ENCODE measurements at places on chromosomes 5 and 9.

- peak; percentile 60 for DNase-seq
Measured at GRCh38 chr5:168851902-168852321, 272.7 kb upstream of the PANK3 start.

- DNase-seq: no peak
Measured at GRCh38 chr5:80189201-80189600, 66.6 kb downstream of the SERINC5 start.

DNA sequence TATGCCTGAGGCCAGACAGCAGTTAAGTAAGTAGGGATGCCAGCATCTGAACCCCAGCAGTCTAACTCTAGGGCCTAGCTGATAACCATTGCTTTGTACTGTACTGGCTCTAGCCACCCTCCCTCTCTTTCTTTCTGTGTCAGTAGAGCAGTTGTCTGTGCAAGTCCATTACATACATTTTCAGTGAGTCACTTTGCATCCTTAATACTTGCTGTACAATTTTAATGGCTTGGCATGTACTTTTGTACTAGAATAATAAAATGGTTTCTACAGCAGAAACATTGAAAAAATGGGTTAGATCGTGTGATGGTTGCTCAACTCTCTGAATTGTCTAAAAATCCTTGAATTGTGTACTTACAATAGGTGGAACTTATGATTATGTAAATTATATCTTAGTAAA, 1.5 kb upstream of the TTC39B start:
- no peak for DNase-seq

DNA sequence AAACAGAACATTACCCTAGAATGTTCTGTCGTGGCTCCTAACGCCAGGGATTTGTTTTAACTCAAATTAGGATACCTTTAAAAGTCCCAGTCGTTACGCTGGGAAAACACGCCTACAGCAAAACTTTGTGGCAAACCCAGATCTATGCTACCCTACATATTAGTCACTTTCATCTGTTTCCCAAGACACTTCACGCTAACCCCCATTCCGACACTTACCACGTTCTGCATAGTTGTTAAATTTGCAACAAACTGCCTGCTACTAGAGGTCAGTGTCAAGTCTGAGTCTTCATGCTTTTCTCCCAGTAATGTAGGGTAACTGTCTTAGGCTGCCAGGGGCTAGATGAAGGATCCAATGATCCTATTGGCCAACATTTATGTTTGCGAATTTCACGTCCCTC, 140.3 kb downstream of the RASEF start:
- DNase-seq: no peak

GRCh38 chr9:94443032-94443722, 111.7 kb upstream of the PCAT7 start:
- no peak for DNase-seq

DNA sequence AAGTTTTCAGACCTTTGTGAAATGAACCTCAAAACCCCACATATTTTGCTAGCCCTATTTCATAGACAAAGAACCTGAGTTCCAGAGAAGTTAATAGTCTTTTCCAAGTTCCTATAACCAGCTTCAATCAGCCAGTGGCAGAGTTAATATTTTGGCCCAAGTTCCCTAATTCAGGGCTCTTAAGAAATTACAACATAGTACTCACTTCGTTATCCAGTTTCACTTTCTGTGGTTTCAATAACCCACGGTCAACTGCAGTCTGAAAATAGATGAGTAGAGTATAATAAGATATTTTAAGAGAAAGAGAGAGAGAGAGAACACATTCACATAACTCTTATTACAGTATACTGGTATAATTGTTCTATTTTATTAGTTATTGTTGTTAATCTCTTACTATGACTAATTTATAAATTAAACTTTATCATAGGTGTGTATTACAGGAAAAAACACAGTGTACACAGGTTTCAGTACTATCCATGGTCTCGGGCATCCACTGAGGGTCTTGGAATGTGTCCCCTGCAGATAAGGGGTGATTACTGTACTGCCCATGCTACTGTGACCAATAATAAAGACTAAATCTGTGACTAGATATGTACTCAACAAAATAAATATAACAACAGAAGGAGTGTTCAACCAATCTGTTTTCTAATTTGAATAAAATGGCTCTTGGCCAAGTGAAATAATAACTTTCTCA, 9.3 kb upstream of the MYOT start:
- no peak for DNase-seq

DNA sequence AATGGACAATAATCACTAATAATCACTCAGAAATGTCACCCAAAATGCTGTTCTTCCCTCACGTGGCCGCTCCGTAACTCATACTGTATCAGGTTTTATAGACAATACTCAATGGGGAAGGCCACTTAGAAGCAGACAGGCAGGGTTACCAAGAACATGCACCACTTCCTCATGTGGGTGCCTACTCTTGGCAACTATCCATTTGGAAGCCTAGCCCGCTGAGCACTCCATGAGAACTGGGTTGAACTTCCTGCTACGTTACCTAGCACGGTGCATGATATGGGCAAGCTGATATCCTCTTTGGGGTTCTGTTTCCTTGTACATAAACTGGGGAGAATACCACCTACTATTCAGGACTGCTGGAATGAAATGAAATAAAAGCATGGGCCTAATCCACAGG, 14.3 kb downstream of the DAP start:
- no peak for DNase-seq

DNA sequence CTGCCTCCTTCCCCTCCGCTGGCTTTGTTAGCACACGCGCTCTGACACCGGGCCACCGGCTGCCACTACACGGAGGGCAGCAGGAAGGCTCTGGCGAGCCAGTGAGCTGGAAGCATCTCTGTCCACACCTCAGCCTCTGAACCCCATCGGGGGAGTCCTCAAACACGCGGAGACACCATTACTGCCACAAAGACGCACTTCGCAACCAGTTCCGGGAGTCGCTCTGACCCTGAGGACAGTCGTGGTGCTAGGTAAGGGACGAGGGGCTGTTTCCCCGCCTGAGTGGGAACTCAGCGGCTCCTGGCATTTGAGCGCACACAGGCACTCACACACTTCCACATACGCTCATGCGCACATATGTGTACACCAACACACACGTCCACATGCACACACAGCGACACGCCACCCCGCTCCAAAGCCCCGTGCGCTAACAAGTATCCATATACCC, 160.0 kb downstream of the C9orf152 start:
- peak; percentile 61 for DNase-seq

GRCh38 chr5:135490245-135491037, 38.3 kb upstream of the TIFAB start:
- DNase-seq: no peak

- no peak for DNase-seq
Measured at GRCh38 chr9:83722726-83723495, 15.2 kb upstream of the UBQLN1 start.

DNA sequence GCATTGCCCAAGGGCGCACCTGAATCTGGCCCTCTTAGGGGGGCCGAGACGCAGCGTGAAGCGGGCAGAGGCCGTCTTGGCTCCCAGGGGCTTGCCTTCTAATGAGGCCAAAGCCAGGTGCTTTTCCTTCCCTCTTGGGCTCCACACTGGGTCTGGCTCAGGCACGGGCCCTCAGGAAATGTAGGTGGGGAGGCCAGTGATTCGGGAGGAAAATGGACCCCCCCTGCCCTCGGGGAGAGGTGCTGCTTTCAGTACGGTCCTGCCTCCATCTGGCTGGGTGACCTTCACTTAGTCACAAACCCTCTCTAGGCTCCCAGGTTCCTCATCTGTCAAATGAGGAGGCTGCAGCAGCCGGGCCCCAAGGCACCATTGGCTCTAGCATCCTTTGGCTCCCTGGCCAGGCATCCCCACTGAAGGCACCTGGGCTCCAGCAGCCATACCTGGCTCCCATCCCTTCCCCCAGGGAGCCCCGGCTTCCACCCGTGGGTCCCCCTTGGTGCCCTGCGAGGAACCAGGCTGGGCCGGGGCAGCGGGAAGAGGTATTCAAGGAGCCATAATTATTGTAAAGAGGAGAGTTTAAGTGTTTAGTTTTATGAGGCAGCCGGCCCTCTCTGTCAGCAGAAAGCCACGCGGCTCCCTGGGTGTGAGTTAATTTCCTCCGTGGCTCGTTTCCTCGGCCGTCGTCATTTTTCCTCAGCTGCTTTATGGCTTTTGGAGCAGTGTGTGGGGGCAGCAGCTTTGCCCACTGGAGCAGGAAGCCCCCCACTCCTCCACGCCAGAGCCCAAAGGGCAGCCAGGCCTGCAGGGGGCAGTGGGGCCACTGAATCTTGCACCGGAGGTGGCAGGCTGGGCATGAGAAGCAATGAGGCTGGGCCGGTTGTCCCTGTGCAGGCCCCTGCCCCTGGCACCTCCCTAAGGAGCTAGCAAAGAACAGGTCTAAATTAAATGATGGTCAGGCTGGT, 24.9 kb upstream of the UNC5A start:
- DNase-seq: no peak

DNA sequence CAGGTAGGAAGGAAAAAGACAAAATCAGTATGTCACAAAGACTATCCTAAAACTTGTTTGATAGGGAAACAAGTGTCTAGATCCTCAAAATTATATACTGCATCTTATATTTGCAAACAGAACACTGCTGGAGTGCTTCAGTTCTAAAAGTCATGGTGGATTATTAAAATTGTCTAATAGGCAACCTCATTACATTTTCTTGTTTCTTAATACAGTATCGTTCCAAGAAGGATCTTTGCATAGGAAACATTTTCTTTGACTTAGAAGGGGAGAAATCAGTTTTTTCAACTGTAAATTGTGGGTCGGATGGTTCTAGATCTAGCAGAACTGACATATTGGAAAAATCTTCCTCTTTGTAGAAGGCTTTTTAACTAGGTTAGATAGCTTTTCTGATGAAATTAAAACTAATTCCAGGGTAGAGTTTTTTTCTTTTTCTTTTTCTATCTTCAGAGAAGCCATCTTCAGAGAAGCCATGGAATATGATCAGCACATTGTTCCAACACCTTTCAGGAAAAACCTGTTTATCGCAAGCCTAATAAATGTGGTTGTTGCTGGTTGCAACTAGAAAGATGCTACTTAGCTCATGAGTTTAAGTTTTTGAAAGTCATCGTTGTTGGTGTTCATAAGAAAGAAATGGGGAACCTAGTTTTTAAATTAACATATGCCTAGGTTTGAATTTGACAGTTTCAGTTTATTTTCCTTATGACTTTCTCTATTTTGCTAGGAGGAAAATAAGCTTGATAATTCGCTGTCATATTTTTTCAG, 7.4 kb downstream of the CPEB4 start:
- no peak for DNase-seq

GRCh38 chr9:96217754-96218693, 84.0 kb downstream of the HSD17B3 start:
- peak; percentile 89 for DNase-seq

DNA sequence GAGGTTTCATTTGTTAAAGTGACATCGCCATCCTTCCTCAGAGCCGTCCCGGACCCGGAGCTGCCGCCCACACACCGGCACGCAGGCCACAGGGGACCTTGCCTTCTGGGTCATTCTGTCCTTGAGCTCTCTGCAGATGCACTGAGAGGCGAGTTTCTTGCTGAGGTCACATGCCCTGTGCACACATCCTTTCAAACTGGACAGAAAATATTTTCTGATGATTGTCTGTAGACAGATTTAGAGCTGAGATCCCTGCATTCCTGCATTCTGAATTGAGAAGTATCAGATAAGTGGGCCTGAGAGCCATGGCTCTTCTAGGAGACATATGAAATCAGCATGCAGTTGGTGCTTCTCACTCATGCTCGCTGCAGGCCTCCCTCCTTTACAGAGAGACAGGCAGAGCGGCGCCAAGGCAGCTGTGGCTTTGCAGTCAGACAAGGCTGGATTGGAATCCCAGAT, 25.4 kb downstream of the BOD1 start:
- peak; percentile 51 for DNase-seq

GRCh38 chr5:56608217-56608925, 207.0 kb upstream of the MAP3K1 start:
- no peak for DNase-seq

DNA sequence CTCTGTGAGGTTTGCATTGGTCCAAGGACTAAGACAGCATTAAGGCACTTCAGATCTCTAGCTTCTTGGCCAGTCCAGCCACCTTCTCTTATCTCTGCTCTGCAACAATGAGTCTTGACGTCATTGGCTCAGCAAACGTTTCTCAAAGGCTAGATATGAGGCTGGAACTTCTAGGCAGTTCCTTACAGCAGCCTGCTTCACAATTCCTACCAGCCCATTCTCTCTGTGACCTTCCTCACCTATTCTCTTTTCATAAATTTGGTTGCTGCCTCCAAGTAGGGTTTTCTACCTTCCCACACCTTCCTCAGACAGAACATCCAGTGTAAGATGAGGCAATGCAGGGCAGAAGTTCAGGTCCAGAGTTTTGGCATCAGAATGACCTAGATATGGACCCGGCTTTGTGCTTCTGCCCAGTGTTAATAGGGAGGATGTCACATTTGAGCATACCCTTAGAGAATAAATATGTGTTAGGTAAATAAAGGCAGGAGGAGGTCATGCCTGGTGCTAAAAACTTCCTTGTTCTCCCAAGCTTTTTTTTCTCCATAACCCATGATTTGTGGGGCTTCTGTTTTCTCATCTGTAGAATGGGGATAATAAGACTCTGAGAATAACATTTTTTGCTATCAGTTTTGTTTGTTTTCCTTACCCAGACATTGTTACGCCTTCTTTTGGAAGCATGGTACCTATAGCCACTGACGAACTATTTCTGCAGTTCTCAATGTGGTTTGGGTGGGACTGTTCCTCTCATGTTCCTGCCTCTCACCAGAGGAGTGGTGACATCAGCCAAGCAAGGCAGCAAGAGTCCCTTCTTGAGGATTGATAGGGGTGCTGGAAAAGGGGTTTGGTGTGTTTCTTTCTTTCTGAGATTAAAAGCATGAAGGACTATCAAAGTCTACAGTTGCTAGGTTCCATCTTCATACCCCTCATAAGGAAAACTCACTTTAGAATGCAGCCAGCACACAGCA, 220.6 kb upstream of the TRIM32 start:
- DNase-seq: no peak

GRCh38 chr5:115260248-115260647, 2.4 kb downstream of the PGGT1B start:
- DNase-seq: no peak

- DNase-seq: no peak
Measured at GRCh38 chr9:89478821-89479668, 18.9 kb downstream of the SEMA4D start.

DNA sequence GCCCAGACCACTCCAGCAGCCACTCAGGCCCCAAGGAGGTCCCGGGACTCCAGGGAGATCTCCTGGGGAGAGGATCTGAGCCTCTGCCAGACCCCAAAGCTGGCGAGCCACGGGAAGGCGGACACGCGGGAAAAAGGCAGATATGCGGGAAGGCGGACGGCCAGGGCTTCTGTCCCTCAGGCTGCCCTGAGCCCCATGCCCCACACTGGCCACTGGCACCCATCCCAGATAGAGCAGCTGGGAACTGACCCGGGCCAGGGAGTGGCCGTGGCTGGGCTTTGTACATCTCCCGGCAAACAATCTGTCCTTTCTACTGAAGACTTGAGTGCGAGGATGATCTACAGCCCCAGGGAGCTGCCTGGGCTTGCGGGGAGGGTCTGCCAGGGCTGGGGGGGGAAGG, 21.1 kb upstream of the NOTCH1 start:
- peak; percentile 60 for DNase-seq

GRCh38 chr5:43063721-43064171, 23.6 kb upstream of the ANXA2R start:
- DNase-seq: peak; percentile 11

All from tongue (tissue), 3 donors.